ENCODE measurements at places on chromosomes 6 and 20.

DNA sequence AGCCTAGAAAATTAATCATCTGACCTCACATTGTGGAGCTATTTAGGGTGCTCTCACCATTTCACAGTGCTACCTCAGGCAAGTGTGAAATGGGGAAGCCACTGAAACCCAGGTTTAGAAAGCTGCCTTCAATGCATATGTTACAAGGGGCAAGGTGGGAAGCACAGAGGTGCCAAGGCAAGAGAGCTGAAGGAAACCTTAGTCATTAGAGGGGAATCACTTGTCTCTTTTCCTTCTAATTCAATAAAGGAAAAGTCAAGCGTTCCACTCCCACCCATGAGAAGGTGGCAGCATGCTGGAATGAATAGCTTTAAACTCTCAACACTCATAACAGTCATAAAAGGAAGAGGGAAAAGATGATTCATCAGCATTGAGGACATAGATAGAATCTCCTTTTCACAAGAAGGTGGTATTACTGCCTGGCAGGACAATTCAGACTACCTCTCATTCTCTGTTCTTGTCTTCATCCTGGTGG lies 251.9 kb upstream of the IRAK1BP1 start:
- no peak for DNase-seq

DNA sequence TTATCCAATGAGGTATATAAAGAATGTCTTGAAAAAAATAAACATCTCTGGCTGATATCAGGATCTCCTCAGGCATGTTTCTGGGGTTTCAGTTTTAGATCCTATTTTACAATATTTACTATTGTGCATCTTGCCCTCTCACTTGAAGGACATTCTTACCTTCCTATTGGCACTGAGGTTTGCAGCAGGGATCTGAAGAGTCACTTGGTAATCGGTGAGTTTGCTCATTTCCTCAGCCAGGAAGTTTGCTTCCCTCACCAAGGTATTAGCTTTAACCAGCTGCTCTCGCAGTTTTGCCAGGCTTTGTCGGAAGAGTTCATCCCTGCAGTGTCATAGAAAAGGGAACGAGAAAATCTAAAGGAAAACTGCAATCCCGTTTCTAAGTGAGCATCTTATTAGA lies 101.9 kb upstream of the NUP153 start:
- no peak for DNase-seq

GRCh38 chr6:2939315-2940009 lies 31.9 kb downstream of the SERPINB6 start:
- DNase-seq = no peak

DNA sequence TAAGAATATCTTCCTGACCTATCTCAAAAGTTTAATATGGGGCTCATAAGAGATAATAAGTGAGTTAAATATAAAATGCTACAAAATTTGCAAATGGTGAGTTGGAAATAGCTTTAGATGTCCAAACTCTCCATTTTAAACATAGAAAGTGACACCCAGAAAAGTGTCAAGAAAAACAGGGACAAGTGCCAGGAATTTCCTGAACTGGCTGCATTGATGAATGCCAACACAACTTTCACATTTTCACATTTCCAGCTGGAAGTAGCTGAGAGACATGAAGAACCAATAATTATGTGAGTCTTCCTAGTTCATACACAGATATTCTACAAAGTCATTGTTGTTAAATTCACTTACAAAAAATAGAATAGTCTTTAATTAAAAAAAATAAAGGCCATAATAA lies 38.6 kb upstream of the B3GAT2 start:
- no peak for DNase-seq

GRCh38 chr20:18718129-18718528 lies 95.5 kb upstream of the SCP2D1 start:
- DNase-seq = no peak

DNA sequence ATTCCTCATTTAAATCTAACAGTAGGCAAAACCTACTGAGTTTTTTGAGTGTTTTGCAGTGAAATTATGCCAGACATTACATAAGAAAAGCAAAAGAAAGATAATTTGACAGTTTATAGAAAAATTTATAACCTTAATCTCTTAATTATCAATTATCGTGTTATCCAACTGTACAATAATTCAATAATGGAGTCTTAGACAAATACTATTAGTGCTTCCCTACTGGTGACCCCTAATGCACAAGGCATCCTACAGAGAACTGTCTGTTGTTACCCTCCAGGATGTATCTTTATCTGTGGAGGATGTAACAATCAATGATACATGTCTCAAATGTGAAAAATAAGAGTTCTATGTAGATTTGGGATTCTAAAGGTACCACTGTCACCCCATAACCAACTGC lies 1687.6 kb downstream of the GRIK2 start:
- DNase-seq = no peak

- DNase-seq = no peak
Measured at GRCh38 chr6:158040804-158041347, 59.2 kb downstream of the SYNJ2 start.

Data from germinal center (tissue), 1 donor.